ENCODE measurements at places on chromosomes 7 and 10.

DNA sequence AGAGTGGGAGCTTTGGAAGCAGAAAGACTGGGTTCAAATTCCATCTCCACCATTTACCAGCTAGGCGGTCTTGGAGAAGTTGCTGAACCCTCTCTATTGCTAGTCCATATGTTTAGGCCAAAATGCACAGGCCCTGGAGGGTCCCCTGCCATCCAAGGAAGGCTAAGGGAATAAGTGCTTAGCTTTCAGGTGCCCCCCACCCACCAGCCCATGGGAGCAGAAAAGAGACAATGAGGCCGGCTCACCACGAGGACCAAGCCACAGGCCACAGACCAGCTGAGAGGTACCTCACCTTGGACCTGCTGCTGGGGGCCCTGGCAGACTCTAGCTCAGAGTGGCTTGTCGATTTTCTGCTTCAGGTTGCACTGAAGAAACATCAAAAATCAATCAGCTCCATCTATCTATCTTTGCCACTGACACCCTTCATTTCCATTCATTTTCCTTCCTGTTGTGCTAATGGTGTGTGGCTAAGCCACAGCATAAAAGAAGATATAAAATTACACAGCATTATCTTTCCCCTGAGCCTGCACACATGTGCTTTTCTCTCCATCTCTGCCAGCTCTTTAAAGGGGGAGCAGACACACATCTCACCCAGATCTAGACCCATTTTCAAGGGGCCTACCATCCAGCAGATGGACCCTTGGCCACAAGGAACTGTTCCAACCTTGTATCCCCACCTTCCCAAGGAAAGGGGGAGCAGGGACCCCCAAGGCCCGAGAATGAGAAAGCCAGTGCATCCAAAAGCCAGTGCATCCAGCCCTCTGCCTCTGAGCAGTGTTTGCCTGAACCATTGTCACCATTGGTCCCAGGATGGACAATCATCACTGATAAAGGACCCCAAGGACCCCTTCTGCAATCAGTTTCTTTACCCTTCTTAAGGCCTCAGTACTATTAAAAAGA lies 65.4 kb downstream of the GRID1 start:
- no peak for DNase-seq

DNA sequence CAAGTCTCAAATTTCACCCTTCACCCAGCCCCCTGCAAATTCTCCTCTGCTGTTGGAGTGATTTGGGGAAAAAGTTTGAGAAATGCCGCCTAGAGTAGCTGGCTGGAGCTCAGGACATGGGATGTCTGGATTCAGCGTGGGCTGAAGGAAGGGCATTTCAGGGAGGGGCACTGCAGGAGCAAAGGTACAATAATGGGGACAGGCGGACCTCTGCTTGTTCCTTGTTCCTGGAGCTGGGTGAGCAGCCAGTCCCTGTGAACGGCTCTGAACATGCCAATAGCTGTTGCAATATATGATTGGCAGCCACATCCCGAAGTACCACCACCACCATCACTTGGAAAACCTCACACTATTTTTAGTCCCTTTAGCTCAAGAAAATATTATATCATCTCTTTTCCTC lies 23.4 kb downstream of the ADRA2A start:
- no peak for DNase-seq

GRCh38 chr10:6813856-6814255 lies 233.8 kb upstream of the PRKCQ start:
- DNase-seq, result no peak

DNA sequence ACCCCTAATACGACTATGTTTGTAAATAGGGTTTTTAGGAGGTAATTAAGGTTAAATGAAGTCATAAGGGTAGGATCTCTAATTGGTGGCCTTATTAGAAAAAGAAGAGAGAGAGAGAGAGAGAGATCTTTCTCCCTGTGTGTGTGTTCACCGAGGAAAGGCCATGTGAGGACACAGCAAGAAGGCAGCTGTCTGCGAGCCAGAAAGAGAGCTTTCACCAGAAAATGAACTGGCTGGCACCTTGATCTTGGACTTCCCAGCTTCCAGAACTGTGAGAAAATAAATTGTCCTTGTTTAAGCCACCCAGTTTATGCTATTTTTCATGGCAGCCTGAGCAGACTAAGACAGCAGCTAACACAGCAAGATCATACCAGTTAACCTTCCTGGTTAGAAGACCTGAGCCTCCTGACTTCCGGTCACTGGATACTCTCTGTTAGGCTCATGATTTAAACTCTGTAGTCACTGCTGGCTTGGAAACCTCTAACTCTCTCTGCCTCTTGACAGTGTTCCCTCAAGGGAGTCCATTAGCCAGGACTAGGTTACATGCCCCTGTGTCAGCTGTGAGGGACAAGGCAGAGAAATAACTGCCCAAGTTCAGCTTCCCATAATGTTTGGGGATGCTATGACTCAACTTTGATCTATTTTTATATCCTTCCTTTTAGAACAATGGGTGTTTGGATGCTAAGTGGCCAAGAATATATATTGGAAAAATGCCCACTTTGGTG lies 102.3 kb downstream of the DYNC1I1 start:
- no peak for DNase-seq

DNA sequence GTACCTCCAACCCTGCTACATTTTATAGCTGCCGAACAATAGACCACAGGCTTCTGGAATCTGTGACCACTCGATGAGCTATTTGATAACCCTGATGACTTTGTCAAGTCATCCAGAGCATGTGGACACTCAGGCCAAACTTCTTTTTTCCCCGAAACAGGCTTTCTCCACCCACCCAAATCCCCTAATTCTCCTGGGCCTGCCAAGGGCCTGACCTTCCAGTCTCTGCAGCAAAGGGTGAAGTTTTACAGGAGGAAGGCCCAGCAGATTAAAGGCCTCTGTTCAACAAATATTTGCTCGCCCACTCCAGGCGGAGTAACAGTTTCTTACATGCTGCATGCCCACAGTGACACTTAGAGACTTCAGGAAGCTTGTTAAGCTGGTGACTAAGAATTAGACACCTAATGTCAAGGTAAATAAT lies 2.0 kb downstream of the JCAD start:
- no peak for DNase-seq

- DNase-seq, result no peak
Observed at GRCh38 chr10:130932326-130933007, 379.1 kb downstream of the TCERG1L start.

Measured in stimulated activated CD4-positive, alpha-beta T cell treated with anti-CD3 and anti-CD28 coated beads, Interleukin-12 subunit alpha, Interleukin-12 subunit beta, amount 100 ng/mL, for 24 hours (primary cell).